ENCODE measurements at places on chromosomes 12 and 14.

DNA sequence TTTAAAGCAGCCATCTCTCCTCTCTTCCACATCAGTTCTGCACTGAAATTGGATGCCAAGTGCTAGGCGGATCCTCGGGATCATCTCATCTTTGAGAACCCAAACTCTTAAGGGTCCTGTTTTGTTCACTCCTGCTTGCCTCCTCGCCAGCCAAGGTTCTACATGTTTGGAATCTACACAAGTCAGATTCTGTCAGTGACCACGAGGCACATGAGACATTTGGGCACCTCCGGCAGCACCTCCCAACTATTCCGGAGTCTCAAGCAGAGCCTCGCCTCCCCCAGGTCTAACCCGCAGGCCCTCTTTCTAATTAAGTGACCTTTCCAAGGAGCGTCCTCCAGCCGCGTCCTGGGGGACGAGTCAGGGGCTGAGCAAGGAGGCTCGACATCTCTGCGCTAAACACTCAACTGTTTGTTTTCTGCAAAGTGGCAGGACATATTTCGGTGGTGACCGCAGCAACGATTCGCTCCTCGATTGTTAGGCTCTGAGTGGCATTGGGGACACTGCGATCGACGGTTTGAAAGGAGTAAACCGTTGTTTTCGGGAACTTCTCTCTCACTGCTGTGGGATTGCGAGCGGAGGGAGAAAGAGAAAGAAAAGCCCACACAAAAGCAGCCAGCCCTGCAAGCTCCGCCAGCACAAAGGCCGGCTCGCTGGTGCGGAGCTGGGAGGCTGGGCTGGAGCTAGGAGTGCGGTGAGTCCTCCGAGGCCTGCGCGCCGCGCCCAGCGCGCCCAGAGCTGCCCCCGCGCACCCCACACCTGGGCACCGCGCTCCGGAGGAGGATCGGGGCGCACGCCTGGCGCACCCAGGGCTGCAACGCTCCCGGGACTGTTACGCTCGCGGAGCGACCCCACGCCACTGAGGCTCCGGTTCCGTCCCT, 640 bp downstream of the ARMH4 start:
- peak; percentile 59 for DNase-seq

DNA sequence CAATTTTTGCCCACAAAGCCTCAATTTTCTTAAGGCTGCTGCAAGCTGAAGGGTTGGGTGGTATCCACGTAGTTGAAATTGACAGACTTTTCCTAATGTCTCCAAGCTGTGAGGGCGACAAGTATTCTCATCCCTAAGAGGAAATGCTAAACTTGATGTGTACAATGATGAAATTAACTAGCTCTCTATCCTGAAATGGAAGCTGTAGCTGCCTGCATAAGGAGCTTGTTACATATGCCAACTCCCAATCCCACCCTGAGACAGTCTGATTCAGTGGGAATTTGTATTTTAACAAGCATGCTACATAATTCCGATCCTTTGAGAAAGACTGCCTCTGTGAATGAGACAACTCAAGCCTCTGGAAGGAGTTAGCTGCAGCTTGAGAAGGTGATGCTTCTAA, 45.7 kb upstream of the MDM1 start:
- DNase-seq = no peak

DNA sequence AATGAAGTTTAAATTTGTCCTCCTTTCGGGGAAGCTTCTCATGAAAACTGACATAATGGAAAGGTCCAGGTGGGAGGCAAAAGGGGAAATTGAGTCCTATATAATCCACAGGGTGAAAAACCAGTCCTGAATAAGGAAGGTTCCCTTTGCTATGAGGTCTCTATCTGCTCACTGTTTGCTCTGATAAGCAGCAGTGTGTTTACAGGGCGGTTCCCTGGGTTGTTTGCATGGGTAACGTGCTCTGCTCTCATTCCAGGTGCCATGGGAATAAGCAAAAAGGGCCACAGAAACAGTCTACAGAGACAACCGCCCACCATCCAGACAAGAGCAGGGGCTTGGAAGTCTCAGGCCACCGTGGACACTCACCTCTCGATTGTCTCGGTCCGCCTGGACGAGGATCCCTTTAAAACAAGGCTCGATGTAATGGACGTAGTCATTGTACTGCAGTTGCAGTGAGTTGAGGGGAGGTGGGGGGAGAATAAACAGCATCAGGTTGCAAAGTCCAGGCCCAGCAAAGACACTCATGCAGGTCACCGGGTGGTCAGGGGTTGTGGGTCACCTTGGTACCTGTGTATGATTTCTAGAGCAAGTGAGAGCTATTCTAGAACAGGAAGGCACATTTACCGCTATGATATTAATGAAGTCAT, 32.7 kb downstream of the CACNA2D4 start:
- DNase-seq = peak; percentile 25

DNA sequence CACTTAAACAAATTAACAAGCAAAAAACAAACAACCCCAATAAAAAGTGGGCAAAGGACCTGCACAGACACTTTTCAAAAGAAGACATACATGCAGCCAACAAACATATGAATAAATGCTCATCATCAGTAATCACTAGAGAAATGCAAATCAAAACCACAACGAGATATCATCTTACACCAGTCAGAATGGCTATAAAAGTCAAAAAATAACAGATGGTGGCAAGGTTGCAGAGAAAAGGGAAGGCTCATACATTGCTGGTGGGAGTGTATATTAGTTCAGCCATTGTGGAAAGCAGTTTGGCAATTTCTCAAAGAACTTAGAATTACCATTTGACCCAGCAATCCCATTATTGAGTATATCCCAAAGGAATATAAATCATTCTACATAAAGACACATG, 34.6 kb upstream of the NT5DC3 start:
- DNase-seq = no peak

- no peak for DNase-seq
Measured at GRCh38 chr14:86955771-86956354, 1037.1 kb downstream of the GALC start.

GRCh38 chr12:84704856-84705255, 207.7 kb downstream of the SLC6A15 start:
- no peak for DNase-seq

DNA sequence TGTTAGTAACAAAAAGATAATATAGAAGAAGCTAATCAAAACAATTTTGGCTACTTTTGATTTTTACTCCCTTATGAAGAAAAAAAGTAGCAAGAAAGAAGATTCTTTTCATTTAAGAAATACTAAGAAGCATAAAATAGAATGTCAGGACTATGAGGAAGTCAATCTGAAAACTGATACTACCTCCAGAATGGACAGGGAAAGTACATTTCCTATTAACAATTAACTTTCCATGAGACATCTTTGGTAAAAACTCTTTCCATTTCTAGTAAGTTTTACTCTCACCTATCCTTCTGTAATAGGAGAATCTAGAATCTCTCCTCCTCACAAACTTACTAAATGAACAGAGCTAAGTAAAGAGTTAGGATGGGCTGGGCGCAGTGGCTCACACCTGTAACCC, 51.3 kb upstream of the NPFF start:
- DNase-seq = no peak

GRCh38 chr12:125360540-125360939, 295.3 kb downstream of the AACS start:
- DNase-seq = no peak

- DNase-seq = no peak
Measured at GRCh38 chr12:127170226-127171180, 1096.5 kb upstream of the TMEM132C start.

- DNase-seq = peak; percentile 74
Measured at GRCh38 chr14:30559638-30560091, 707 bp downstream of the G2E3 start.

GRCh38 chr14:58815794-58816193, 178.0 kb downstream of the DACT1 start:
- DNase-seq = peak; percentile 29

DNA sequence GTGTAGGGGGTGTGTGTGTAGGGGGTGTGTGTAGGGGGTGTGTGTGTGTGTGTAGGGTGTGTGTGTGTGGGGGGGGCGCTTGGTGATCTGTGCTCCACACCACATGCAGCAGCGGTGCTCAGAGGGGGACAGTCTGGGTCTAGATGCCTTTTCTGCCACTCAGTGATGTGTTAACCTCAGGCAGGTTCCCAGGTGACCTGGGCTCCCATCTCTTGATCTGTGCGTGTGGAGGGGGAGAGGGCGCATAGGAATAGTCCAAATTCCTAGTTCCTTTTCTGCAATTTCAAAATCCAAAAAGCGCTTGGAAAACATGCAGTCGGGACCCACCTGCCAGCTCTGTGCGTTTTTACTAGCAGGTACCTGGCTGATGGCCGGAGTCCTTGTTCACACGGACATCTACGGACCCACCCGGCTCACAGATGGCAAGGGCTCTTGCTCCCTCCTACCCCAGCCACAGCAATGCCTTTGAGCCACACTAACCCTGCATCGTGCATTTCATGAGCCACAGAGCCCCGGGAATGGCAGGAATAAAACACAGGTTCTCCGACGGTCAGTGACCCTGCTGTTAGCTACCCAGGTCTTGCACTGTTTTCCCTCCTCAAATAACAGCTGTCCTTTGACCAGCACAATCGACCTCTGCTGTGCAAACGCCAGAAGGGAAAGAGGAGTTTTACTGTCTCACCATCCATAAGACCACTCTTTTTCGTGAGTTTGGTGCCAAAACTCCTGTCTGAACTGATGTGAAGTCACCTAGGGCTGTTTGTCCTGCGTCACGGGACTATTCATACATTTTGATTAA, 120.8 kb downstream of the GLT1D1 start:
- DNase-seq = no peak

DNA sequence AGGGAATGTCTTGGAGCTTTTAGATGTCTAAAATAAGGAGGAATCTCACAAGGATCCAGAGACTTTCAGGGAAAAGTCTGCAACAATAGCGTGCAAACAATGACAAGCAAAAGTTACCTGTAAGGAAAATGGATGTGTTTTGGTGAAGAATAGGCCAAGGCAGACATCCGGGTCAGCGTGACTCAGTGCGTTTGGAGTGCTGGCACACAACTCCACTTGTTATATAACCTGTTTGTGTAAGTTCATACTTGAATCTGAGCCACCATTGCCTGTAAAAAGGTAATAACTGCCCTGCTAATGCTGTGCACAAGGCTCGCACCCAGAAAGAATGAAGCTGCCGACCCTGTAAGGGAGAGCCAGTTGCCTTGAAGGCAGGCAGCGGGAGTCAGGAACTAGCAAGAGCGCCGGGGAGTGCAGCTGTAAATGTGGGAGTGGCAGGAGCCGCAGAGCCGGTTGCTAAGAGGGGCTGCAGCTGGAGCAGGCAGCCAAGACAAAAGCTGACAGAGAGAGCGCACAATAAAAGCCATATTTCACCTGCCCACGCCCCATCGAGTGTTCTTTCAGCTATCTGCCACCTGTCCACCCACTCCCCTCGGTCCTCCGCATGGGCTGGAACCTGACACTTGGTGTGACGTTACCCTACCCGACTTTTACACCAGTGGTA, 638.5 kb upstream of the MIS18BP1 start:
- DNase-seq = no peak

- no peak for DNase-seq
Measured at GRCh38 chr12:55816881-55817344, 611 bp downstream of the SARNP start.

DNA sequence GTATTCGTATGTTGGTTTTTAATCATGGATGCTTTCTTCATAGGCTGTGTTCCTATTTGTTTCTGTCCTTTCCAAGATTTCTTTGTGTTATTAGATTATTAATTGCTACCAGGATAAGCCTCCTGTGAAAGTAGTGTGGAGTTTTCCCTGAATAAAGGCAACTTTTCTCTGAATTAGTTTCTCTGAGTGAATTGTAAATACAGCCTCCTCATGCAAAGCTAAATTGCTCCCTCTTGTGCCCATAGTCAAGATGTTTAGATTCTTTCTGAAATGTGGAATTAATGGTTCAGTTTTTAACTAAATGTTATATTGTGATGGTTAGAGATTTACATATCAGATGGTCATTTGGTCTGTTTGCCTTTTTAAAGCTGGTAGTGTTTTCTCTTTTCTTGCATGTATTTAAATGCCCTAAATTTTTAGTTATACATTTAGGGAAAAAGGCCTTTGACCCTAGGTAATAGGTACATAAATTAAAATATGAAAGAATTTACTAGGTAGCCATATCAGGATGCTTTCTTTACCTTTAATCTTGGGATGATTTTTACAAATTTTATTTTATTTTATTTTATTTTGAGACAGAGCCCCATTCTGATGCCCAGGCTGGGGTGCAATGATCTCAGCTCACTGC, 8.9 kb downstream of the APAF1 start:
- DNase-seq = peak; percentile 75

DNA sequence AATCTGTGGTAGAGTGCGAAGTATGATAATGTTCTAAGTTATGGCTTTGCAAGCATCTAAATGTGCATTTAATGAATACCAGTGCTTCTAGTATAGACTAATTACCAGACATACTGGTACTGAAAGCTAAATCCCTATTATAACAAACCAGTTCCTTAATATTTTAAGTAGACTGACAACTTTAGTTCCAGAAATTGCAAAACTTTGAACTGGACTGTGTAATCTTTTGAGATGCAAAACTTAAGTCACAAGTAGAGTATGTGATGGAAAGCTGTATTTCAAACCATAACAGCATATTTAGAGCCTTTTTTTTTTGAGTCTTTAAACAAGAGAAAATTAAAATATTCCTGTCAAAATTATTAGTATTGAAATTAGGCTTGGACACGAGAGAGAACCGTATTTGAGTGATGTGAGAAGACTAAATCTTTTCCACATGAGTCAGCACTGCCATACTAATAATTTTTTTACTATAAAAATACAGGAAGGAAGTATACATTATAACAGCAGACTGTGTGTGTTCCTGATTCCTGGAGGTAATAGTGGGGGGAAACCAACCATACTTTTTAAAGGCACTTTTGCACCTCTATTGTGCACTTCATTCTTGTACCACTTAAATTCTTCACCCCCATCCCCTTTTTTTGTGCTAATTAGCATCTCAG, 45.5 kb downstream of the PPM1A start:
- no peak for DNase-seq

- no peak for DNase-seq
Measured at GRCh38 chr12:98121963-98122362, 393.4 kb upstream of the TMPO start.

GRCh38 chr12:106022568-106023012, 116.2 kb downstream of the NUAK1 start:
- no peak for DNase-seq

GRCh38 chr12:90954921-90955320, at the start of gene CCER1:
Gene CCER1 (minus strand): TSS chr12:90955176. CDS start chr12:90954742, 434 bp downstream.
- DNase-seq = no peak

DNA sequence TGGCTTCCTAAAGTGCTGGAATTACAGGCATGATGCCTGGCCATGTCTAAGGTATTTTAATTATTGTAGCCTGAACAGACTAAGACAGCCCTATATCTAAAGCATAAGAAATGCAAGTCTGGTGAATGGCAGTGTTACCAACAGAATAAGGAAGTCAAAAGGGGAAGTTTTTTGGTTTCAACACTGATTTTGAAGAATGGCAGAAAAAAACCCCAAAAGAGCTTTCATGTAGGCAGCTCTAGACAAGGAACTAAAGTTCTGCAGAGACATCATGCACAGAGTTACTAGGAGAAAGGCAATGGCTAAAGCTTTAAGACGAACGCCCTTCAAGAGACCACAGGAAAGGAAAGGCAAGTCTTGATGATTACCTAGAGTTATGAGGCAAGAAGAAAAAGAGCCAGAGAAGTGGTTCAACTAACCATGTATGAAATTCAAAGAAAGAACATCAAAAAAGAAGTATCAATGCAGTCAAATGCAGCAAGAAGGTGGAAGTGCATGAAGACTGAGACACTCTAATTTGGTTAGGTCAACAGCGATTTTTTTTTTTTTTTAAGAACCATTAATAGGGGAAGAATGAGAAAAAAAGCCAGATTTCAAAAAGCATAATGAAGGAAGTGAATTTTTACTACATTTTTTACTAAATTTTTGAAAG, 50.8 kb downstream of the RPS6KA5 start:
- DNase-seq = peak; percentile 76
